ENCODE measurements at places on chromosomes 2 and 18.

- no peaks in the 10 kb centered on the region for H3K36me3 ChIP-seq
- DNase-seq, result no peak
- peaks cover 8% of the 10 kb centered on the region for H3K4me1 ChIP-seq
- no peak overlapping the region for H3K4me3 ChIP-seq
- no peaks in the 10 kb centered on the region for H3K27me3 ChIP-seq
Measured at GRCh38 chr2:184312970-184313369, 285.4 kb upstream of the ZNF804A start.

DNA sequence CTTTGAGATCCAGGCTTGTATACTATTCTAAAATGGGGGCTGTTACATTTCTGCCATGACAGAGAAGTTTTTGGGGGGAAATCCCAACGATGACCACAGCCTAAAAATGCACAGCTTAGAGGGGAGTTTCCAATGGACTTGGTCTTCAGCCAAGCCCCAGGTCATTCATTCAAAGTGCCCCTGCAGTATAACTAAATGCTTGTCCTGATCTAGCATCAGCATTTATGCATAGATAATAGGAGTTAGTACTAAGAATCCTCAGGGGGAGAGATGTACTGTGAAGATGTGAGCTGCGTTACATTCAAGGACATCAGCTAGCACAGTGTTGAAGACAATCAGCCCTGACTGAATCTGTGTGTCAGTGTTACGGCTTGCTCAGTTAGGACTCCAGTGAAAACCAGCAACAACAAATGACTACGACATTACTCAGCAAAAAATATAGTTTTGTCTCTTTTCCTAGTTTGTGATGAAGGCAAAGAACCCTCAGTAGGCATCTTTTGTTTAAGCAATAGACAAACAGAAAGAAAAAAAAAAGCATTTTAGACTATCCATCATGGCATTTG, 160.9 kb downstream of the ZEB2 start:
- no peaks in the 10 kb centered on the region for H3K36me3 ChIP-seq
- H3K27ac ChIP-seq, result peak overlapping the region; percentile 70
- no peak overlapping the region for H3K4me3 ChIP-seq
- H3K4me1 ChIP-seq, result peaks cover 18% of the 10 kb centered on the region

GRCh38 chr2:237618449-237618848, 8.9 kb upstream of the LRRFIP1 start:
- no peak overlapping the region for H3K27ac ChIP-seq
- no peaks in the 10 kb centered on the region for H3K4me1 ChIP-seq
- no peak overlapping the region for H3K4me3 ChIP-seq
- no peaks in the 10 kb centered on the region for H3K36me3 ChIP-seq

GRCh38 chr2:72994991-72995380, 76.5 kb downstream of the SFXN5 start:
- no peaks in the 10 kb centered on the region for H3K36me3 ChIP-seq
- H3K4me3 ChIP-seq, result no peak overlapping the region
- no peaks in the 10 kb centered on the region for H3K4me1 ChIP-seq
- H3K27ac ChIP-seq, result no peak overlapping the region

DNA sequence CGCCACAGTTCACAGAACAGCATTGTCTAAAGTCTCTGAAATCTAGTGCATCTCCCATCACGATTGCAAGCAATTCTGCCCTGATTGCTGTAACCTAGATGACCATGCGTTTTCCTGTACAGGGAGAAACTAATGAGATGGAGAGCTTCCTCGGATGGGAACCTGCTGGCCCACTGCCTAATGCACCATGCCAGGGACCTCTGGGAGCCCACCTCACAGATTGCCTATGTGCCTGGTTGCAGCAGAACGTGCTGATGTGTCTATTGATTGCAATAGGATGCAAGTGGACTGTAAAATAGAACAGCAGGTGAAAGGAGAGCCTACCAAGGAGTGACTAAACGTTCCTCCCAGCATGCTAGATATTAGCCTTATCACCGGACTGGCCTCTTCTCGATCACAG, 141.0 kb upstream of the RAB12 start:
- H3K27ac ChIP-seq, result no peak overlapping the region
- no peak overlapping the region for H3K4me3 ChIP-seq
- H3K4me1 ChIP-seq, result no peaks in the 10 kb centered on the region
- no peaks in the 10 kb centered on the region for H3K36me3 ChIP-seq
- DNase-seq, result no peak

DNA sequence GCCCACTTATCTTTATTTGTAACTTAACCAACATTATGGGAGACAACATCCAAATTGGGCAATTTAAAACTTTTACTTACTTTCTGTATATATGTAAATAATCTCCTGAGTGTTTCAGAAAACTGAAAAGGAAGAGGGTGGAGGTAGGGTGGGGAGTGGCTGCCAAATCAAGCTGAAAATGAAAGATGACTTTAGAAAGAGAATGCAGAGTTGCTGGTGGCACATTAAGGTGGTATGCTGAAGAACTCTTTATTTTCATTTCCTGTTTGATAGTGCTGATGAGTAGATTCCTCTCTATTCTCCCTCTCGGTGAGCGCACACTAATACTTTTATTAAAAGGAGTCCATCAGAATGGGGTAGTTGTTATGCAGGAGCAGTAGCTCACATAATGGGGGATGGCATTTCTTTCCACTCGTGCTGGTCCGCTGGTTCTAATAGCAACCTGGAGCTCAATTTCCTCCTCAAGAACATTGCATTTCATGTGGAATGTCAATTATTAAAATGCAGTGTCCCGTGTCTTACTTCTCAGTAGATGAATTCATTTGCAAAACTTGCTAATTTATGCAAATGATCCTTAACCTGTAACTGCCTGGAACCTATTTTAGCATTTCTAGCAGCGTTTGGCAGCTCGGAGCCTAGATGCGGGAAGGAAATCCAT, 466.9 kb upstream of the HNRNPA3 start:
- no peak overlapping the region for H3K4me3 ChIP-seq
- no peaks in the 10 kb centered on the region for H3K36me3 ChIP-seq
- no peak for DNase-seq
- no peak overlapping the region for H3K27ac ChIP-seq
- peaks cover 3% of the 10 kb centered on the region for H3K27me3 ChIP-seq

GRCh38 chr2:63052411-63053080, 1.9 kb downstream of the OTX1 start:
- H3K27ac ChIP-seq, result no peak overlapping the region
- H3K27me3 ChIP-seq, result no peaks in the 10 kb centered on the region
- no peaks in the 10 kb centered on the region for H3K4me1 ChIP-seq
- H3K36me3 ChIP-seq, result peaks cover 6% of the 10 kb centered on the region
- no peak overlapping the region for H3K4me3 ChIP-seq

GRCh38 chr2:26905341-26906198, 57.6 kb downstream of the DPYSL5 start:
- H3K4me3 ChIP-seq, result no peak overlapping the region
- H3K4me1 ChIP-seq, result no peaks in the 10 kb centered on the region
- no peak overlapping the region for H3K27ac ChIP-seq
- H3K27me3 ChIP-seq, result peaks cover 33% of the 10 kb centered on the region
- no peak for DNase-seq

GRCh38 chr2:238722883-238723282, 125.0 kb upstream of the TWIST2 start:
- no peak for DNase-seq
- peaks cover 20% of the 10 kb centered on the region for H3K4me1 ChIP-seq
- no peak overlapping the region for H3K27ac ChIP-seq
- H3K36me3 ChIP-seq, result no peaks in the 10 kb centered on the region
- H3K27me3 ChIP-seq, result no peaks in the 10 kb centered on the region

DNA sequence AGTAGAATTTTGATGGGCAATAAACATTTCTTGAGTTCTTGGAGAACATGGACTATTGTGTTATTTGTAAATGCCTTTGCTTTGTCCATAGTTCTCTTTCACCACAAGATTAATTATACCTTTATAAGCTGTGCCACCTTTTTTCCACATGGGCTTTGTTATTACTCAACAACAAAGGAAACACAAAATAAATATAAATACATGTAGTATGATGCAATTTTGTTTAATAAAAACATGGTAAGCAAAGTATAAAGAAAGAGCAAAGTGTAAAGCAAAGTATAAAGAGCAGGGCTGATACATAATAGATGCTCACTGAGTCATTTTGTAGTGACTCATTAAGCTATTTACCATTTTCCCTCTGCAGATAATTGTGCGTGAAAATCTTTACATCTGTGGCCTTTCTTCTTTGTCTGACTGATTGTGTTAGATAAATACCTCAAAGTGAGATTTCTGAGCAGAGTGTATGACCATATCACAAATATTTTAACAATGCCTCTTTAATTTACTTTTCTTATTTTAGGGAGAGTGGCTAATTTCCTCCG, 80.9 kb downstream of the CERS6 start:
- H3K4me1 ChIP-seq, result peaks cover 14% of the 10 kb centered on the region
- no peak for DNase-seq
- H3K4me3 ChIP-seq, result no peak overlapping the region
- no peaks in the 10 kb centered on the region for H3K27me3 ChIP-seq

DNA sequence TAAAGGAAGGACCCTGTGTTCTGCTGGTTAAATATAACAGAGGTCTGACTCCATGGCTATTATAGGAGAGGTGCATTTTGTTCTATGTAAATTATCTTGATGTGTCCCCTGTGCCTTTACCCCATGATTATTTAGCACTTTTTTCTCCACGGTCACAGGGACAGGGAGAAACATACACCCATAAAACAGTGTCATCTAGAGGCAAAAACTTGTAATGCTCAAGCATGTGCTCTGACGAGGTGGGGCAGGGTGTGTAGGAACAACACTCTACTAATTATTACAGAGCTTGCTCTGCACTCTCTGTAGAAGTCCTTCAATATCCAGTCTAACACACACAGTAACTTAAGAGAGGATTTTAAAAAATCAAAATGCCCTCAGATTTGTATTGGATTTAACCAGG, 187.9 kb downstream of the NEDD4L start:
- H3K4me3 ChIP-seq, result no peak overlapping the region
- no peak for DNase-seq
- peaks cover 37% of the 10 kb centered on the region for H3K4me1 ChIP-seq
- peaks cover 34% of the 10 kb centered on the region for H3K36me3 ChIP-seq

DNA sequence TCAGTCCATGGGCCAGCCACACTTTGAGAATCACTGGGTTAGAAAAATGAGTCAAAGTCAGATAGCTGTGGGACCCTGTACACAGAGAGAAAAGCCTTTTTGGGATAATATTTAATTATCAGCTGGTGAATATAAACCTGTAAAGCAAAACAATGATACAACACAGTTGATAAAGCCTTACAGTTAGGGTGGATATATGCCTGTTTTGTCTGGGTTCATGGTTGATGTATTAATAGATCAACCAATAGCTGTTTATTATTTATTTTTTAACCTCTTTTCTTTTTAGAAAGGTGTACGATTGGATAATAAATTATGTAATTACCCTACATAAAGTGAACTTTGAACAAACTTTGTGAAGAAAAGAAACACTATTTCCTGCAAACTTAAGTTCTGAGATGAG, 145.6 kb downstream of the TDRD15 start:
- no peaks in the 10 kb centered on the region for H3K36me3 ChIP-seq
- no peaks in the 10 kb centered on the region for H3K27me3 ChIP-seq
- no peaks in the 10 kb centered on the region for H3K4me1 ChIP-seq
- no peak overlapping the region for H3K27ac ChIP-seq
- no peak overlapping the region for H3K4me3 ChIP-seq

GRCh38 chr18:75483662-75484061, 56.2 kb upstream of the SMIM21 start:
- no peak for DNase-seq
- no peak overlapping the region for H3K27ac ChIP-seq
- H3K4me3 ChIP-seq, result no peak overlapping the region
- no peaks in the 10 kb centered on the region for H3K27me3 ChIP-seq

GRCh38 chr2:121907928-121908327, 152.5 kb downstream of the TSN start:
- no peak overlapping the region for H3K4me3 ChIP-seq
- H3K4me1 ChIP-seq, result no peaks in the 10 kb centered on the region
- peaks cover 5% of the 10 kb centered on the region for H3K27me3 ChIP-seq
- H3K27ac ChIP-seq, result no peak overlapping the region
- no peaks in the 10 kb centered on the region for H3K36me3 ChIP-seq
- no peak for DNase-seq

GRCh38 chr2:60992985-60993392, 24.5 kb upstream of the PEX13 start:
- no peak overlapping the region for H3K4me3 ChIP-seq
- no peaks in the 10 kb centered on the region for H3K27me3 ChIP-seq
- DNase-seq, result no peak

GRCh38 chr2:53424902-53425301, 342.7 kb upstream of the CHAC2 start:
- H3K27ac ChIP-seq, result no peak overlapping the region
- H3K4me1 ChIP-seq, result no peaks in the 10 kb centered on the region
- no peak overlapping the region for H3K4me3 ChIP-seq
- H3K36me3 ChIP-seq, result no peaks in the 10 kb centered on the region
- no peak for DNase-seq

DNA sequence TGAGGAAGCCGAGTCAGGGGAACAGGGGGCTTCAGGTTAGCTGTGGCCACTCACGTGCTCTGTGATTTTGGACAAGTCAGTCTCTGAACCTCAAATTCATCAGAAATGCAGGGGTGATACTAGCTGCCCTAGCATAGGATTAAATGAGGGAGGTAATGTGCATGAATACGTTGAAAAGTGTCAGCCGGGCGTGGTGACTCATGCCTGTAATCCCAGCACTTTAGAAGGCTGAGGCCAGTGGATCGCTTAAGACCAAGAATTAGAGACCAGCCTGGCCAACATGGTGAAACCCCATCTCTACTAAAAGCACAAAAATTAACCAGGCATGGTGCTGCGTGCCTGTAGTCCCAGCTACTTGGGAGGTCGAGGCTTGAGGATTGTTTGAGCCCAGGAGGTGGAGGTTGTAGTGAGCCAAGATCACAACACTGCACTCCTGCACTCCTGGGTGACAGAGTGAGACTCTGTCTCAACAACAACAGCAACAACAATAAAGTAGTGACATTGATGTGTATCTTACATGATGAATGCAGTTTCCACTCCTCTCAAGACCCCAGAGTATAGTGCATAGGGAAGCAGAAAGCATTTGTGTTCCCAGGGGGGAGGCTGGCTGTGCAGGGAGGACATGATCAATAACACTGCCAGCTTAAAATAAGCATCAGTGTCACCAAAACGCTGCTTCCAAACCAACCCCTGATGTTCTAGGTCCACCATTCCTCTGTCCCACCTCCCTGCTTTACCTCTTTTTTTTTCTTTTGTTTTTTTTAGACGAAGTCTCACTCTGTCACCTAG, 68.8 kb downstream of the HNRNPLL start:
- no peaks in the 10 kb centered on the region for H3K36me3 ChIP-seq
- H3K27ac ChIP-seq, result no peak overlapping the region
- no peak overlapping the region for H3K4me3 ChIP-seq
- DNase-seq, result no peak
- H3K27me3 ChIP-seq, result no peaks in the 10 kb centered on the region
- H3K4me1 ChIP-seq, result no peaks in the 10 kb centered on the region

- H3K4me3 ChIP-seq, result no peak overlapping the region
- no peaks in the 10 kb centered on the region for H3K36me3 ChIP-seq
- no peaks in the 10 kb centered on the region for H3K4me1 ChIP-seq
- no peaks in the 10 kb centered on the region for H3K27me3 ChIP-seq
Measured at GRCh38 chr2:165698444-165698884, 95.6 kb downstream of the GALNT3 start.
